ENCODE measurements at places on chromosomes 12 and 14.

- no peak for DNase-seq
These were observed 416.5 kb downstream of the NELL2 start for GRCh38 chr12:44459569-44459968.

GRCh38 chr12:96399919-96400630 lies at the start of gene CDK17:
Gene CDK17 (minus strand): TSS chr12:96400439. CDS start chr12:96334836, 65,603 bp downstream.
- peak; percentile 73 for DNase-seq

DNA sequence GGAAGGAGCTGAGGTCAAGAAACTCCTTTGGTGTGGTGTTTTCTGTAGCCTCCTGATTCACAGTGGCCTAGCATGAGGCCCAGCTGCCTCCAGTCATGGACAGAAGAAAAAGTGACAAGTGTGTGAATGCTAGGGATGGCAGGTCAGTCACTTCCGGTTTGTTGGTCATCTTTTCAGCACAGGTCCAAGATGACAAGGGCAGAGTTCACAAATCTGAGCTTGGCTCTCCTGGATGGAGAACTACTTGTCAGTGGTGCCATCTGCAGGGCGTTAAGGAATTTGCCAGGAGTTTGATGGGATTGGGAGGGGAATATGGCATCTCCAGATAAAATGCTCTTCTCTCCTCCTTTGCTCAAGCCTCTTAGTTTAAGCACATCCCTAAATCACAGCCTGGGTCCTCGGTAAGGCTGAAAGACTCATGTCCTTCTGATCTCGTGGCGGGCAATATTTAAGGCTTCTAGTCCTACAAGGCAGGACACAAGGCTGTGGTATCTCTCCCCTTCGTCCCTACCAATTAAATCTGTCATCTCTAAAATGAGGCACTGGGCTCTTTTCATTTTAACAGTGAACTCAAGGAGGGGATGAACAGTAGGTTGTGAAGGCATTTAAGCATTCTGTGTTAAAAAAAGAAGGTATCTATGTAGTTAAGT lies 10.0 kb downstream of the TUBA1B start:
- peak; percentile 52 for DNase-seq

DNA sequence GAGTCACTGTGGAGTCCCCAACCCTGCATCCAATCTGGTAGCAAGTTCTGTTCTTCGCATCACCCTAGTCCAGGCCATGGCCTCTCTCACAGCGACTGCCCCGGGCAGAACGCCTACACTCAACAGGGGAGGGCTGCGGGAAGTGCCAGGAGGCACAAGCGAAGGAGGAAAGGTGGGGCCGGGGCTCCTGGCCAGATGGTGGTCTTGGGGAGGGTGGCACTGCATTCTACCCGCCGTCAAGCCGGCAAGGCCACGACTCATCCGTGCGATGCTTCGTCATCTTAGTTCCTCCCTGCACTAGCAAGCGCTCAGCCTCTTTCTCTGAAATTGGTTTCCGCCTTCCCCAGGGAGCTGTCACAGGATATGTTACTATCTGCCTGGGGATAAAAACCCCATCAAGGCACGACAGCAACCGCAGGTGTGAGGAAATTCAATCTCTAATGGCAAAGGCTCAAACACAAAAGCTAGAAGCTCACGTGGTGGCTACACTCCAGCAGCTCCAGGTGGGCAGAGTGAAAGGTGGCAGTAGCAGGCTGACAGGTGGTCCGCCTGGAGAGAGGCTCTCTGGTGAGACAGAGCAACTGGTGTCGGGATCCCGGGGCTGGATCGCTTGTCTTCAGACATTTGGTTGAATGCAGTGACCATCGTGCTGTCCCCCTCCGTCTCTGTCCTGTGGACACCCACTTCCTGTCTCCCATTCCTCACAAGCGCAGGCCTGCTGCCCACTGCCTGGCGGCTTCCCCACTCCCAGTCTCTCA lies 34.1 kb downstream of the ACADS start:
- no peak for DNase-seq

GRCh38 chr12:112964067-112964670 lies 14.2 kb upstream of the OAS2 start:
- DNase-seq: no peak
